COLO829 (cell line): ENCODE measurements at places on chromosomes 13 and 19.

- DNase-seq, result peak; percentile 56
Observed at GRCh38 chr13:78603240-78603957, at the start of gene POU4F1. POU4F1 (minus strand) TSS chr13:78603552; CDS start chr13:78603326, 226 bp downstream.

DNA sequence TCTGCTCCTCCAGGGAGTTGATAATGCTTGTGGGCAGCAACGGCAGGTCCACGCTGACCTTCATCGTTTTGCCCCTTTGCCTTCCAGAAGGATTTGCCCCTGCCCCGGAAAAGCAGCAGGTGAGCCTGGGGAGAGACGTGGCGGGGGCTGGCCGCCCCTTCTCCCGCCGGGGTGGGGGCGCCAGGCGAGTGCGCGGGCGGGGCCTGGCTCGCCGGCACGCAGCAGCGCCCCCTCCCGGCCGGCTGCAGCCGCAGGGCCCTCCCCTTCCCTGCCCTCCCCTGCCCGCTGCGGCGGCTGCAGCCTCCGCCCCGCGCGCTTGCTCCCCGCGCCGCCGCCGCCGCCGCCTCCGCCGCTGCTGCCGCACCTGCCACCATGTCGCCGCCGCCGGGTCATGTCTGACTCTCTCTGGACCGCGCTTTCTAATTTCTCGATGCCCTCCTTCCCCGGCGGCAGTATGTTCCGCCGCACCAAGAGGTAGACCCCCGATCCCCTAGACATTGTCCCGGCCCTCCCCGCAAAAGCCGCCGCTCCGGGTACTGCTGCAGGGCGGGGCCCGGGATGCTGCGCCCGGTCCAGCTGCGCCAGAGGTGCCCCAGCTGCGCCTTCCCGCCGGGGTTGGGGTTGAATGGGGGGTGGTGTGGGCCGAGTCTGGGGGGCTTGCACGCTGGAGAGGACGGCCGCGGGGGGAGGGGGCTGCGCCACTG is at the start of gene MAST1:
Gene MAST1 (plus strand): TSS at position 334 of the 704 bp plus-strand sequence. CDS start 58 bp downstream, at position 392.
- DNase-seq, result no peak

GRCh38 chr19:17058236-17058635 is 17.0 kb downstream of the HAUS8 start:
- DNase-seq, result no peak

DNA sequence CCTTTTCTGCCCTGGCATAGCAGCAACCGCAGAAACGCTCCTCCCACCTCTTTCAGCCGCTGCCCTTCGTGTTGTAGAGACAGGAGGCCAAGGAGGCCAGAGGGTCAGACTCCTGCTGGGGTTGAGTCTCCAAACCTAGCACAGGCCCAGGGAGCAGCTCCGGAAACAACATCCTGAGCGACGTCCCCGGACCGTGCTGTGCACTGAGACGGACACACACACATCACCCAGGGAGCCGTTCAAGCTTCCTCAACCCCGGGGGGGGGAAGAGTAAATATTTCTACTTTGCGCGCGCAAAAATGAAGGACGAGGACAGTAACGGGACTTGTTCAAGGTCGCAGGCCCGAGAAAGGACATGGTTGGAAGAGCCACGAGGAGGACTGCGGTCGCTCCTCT is 657 bp downstream of the ZNF550 start:
- no peak for DNase-seq

DNA sequence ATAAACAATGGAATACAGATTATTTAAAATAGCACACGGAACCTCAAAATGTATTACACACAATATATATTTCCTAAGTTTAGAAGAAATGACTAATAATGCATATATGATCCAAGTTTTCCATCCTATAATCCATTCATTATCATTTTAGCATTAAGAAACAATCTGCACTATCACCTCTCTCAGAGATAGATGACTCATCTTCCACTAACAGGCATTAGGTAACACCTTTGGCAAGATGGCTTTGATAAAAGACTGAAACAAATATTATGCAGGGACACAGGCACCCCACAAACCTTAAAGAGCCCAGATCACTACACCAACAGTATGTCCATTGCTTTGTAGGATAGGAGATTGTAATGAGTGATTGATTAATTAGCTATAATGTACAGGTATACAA is 4.1 kb downstream of the ENOX1 start:
- no peak for DNase-seq
